Naive thymus-derived CD4-positive, alpha-beta T cell (primary cell): ENCODE measurements at places on chromosomes 11 and 22. TPM values are rescaled to one million over a fixed set of nuclear protein-coding genes. Genes with fewer than 3 reads are reported as not detected.

DNA sequence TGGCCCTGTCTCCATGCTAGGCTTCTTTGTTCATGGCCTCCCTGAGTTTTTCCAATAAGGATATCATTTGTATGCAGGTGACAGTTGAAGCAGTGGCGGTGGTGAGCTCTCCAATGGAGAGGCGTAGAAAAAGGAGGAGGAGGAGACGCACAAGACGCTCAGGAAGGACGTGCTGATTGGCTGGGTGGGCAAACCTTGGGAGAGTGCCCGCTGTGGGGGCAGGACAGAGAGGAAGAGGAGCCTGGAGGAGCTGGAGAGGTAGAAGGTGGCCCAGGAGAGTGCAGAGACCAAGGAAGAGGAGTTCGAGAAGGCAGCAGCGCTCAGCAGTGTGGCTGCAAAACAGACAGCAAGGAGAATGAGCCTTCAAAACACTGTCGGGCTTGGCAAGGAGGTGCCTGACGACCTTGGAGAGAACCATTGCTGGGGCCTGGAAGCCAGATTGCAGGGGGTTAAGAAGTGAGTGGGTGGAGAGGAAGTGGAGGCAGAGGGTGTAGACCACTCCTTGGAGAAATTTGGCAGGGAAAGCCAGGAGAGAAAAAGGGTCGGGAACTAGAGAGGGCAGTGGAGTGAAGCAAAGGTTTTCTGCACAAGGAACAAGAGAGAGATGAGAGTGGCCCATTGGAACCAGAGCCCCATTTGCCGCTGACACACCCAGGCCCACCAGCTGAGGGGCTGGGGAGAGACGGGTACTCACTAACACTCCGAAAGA is 7.5 kb downstream of the CLCF1 start:
- no peaks in the 10 kb centered on the region for H3K36me3 ChIP-seq
- H3K27me3 ChIP-seq, result no peaks in the 10 kb centered on the region
- no peak overlapping the region for H3K4me3 ChIP-seq
- peaks cover 42% of the 10 kb centered on the region for H3K4me1 ChIP-seq

GRCh38 chr11:17744151-17744940 is 9.8 kb downstream of the KCNC1 start:
- H3K4me3 ChIP-seq, result no peak overlapping the region
- no peaks in the 10 kb centered on the region for H3K27me3 ChIP-seq
- H3K36me3 ChIP-seq, result no peaks in the 10 kb centered on the region
- no peaks in the 10 kb centered on the region for H3K4me1 ChIP-seq
- no peak overlapping the region for H3K27ac ChIP-seq
- no peak for DNase-seq

DNA sequence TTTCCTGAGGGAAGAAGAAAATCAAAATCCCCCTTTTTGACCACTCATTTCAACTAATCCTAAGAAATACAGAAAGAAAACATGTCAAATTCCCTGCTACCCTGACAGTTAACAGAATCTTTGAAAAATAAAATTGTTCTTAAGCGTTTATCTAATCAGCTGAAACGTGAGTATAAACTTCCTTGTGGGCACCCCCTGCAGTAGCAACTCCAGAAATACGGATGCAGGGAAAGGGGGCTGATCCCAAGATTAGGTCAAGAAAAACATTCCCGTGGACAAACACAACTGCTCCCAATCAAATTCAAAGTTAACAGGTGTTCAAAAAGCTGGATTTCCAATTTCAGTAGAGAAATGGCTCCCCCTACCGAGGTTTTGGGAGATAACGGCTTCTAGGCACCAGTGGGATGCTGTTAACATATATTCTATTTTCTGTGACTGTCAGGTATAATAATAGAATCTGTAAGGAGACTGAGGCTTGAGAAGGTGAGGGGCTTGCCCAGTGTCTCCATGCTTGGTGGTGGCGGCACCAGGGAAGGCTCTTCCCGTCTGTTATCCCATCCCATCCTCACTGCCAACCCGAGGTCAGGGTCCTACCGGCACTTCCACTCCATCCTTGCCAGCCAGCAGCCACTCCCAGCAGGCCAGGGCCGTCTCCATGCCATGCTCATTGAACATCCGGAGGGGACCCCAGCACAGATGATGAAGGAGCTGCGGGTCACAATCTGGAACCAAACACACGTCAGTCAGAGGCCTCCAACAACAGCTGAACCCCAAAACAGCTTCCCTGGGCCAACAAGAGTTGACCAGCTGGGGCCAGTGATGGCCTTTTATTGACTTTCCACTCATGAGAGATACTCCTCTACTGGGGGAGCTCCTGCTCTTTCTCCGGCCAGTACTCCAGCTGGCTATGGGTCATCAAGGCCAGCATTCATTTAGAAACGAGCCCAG is 32.0 kb upstream of the SERPIND1 start:
- H3K27me3 ChIP-seq, result no peaks in the 10 kb centered on the region
- no peak overlapping the region for H3K4me3 ChIP-seq

DNA sequence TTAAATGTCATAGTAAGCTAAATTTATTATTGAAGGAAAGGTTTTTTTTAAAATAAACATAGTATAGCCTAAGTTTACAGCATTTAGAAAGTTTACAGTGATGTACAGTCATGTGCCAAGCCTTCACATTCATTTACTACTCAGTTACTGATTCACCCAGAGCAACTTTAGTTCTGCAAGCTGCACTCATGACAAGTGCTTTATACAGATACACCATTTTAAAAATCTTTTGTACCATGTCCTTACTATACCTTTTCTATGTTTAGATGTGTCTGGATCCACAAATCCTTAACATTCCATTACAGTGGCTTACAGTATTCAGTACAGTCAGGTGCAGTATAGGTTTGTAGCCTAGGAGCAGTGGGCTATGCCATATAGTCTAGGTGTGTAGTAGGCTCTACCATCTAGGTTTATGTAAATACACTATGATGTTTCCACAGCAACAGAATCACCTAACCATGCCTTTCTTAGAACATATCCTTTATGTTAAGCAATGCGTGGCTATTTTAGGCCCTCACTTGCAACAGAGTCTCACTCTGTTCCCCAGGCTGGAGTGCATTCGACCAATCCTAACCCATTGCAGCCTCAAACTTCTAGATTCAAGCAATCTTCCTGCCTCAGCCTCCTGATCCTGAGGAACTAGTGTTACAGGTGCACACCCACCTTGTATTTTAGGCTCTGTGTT is 79.5 kb upstream of the SLC25A18 start:
- H3K4me1 ChIP-seq, result no peaks in the 10 kb centered on the region
- H3K36me3 ChIP-seq, result no peaks in the 10 kb centered on the region
- H3K4me3 ChIP-seq, result no peak overlapping the region
- no peaks in the 10 kb centered on the region for H3K27me3 ChIP-seq
- H3K27ac ChIP-seq, result no peak overlapping the region

GRCh38 chr11:47372422-47372821 is 5.9 kb downstream of the SPI1 start:
- H3K4me3 ChIP-seq, result no peak overlapping the region
- no peaks in the 10 kb centered on the region for H3K36me3 ChIP-seq
- no peak for DNase-seq
- H3K27me3 ChIP-seq, result no peaks in the 10 kb centered on the region

GRCh38 chr11:65384301-65384889 is 1.9 kb upstream of the SLC25A45 start:
- peaks cover 63% of the 10 kb centered on the region for H3K4me1 ChIP-seq
- no peaks in the 10 kb centered on the region for H3K27me3 ChIP-seq
- H3K27ac ChIP-seq, result peak overlapping the region; percentile 82

- DNase-seq, result no peak
- H3K4me1 ChIP-seq, result no peaks in the 10 kb centered on the region
- H3K36me3 ChIP-seq, result no peaks in the 10 kb centered on the region
Measured at GRCh38 chr11:19506816-19507486, 205.7 kb upstream of the NAV2 start.

DNA sequence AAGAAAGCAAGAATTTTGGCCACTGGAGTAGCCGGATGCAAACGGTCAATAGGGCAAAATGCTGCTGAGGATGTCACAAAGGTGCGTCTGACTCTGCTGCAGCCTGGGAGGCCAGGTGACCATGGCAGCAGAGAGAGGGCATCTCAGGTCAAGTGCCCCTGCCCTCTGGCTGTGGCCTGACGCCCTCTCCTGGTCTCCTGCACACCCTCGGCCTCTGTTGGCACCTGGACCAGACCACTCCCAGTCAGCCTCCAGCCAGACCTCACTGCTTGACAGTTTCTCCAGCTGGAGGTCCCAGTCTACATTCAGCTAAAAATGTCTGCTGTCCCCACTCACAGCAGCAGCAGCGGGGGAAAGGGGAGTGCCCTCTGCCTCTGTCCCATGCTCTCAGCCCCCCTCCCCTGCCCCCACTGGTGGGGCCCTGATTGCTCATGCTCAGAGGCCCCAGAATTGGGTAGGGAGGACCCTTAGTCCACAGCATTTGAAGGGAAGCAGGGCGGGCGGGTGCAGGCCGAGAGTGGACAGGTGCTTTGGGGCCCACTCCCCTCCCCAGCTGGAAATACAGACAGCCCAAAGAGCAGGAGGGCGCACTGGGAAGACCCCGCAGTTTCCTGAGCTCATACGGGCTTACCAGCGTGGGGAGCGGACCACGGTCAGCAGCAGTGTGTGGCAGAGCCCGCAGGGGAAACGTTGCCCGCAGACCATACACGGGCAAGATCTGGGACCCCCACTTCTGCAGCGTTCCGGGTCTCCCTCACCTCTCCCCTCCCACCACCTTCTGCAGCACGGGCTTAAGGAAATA is 1.6 kb upstream of the BRSK2 start:
- H3K27me3 ChIP-seq, result no peaks in the 10 kb centered on the region
- DNase-seq, result no peak
- no peak overlapping the region for H3K27ac ChIP-seq
- peaks cover 7% of the 10 kb centered on the region for H3K4me1 ChIP-seq
- peak overlapping the region; percentile 64 for H3K4me3 ChIP-seq
- no peaks in the 10 kb centered on the region for H3K36me3 ChIP-seq

DNA sequence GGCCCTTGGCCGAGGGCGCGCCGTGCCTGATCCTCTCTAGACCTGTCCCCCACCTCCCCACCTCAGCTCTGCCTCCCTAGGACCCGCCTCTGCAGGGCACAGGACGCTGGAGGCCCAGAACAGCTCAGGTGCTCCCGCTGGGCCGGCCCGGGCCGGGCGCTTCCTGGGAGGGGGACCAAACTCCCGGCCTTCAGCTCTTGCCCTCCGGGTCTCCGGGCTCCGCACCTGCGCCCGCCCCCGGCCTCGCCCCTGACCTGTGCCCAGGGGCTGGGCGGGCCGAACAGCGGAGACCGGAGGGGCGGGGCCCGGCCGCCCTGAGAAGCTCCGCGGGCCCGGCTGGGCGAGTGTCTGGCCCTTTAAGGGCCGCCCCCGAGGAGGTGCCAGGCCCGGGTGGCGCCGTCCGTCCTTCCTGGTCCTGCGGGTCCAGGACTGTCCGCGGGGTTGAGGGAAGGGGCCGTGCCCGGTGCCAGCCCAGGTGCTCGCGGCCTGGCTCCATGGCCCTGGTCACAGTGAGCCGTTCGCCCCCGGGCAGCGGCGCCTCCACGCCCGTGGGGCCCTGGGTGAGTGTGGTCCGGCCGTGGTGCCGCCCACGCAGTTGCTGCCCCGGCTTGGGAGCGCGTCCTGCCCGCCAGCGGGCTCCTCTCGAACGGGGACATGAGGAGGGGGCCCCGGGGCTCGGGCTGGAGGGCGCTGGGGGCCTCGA is at the start of gene SSH3:
Gene SSH3 (plus strand): TSS at position 399 of the 703 bp plus-strand sequence. CDS start 96 bp downstream, at position 495.
- peaks cover 6% of the 10 kb centered on the region for H3K4me1 ChIP-seq
- peak; percentile 21 for DNase-seq
- H3K4me3 ChIP-seq, result peak within 1 kb of the TSS; percentile 61
- H3K36me3 ChIP-seq, result peaks cover 36% of the 10 kb centered on the region
- H3K27ac ChIP-seq, result peak within 1 kb of the TSS; percentile 76

DNA sequence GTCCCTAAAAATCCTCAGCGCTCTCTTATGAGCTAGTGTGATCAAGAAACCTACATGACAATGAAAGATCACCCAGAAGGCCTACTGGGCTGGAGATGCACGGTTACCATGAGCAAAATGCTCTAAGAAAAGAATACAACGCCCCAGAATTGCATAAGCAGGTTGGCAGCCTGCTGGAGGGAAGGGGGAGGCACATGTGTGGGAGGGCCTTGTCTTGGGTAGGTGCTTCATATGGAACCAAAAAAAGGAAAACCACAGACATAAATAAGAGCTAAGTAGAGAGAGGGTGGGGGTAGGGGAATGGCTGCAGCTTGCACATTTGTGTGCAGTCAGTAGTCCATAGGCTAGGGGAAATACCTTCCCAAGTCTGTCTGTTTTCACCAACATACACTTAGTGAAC is 2.8 kb downstream of the SIAE start:
- H3K4me3 ChIP-seq, result no peak overlapping the region
- no peak for DNase-seq
- no peaks in the 10 kb centered on the region for H3K36me3 ChIP-seq
- H3K27me3 ChIP-seq, result no peaks in the 10 kb centered on the region
- H3K4me1 ChIP-seq, result peaks cover 14% of the 10 kb centered on the region

DNA sequence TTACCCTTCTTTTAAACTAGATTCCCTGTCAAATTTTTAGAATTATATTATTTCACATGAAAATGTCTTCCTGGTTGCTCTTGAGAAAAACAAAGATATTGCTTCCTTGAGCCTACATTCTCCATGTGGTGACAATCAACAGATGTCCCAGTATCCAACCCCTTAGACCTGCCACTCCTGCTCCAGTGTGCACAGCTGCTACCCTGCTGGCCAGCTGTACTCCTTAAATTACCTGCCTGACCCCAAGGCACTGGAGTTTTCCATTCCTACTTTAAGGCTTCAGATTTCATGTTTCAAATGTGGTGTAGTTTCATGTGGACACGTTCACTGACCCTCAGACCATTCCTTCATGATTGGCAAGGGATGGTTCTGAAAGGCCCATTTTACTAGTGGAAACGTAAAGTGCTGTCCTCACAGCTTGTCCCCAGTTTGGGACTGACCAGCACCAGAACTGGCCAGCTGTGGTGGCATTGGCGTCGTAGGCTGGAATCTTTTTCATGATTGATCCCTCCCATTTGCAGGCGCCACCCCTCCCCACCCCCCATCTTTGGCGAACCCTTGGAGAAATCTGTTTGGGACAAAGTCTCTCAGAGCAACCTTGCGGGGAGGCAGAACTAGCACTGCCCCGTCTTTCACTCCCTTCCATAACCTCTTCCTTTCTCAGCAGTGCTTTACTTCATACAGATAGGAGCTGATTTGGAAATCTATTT is 123.5 kb downstream of the DBX1 start:
- H3K4me3 ChIP-seq, result no peak overlapping the region
- H3K36me3 ChIP-seq, result no peaks in the 10 kb centered on the region
- no peak for DNase-seq
- no peaks in the 10 kb centered on the region for H3K27me3 ChIP-seq
- H3K4me1 ChIP-seq, result no peaks in the 10 kb centered on the region

- no peak overlapping the region for H3K27ac ChIP-seq
- no peak overlapping the region for H3K4me3 ChIP-seq
- H3K27me3 ChIP-seq, result no peaks in the 10 kb centered on the region
- no peak for DNase-seq
- no peaks in the 10 kb centered on the region for H3K36me3 ChIP-seq
Measured at GRCh38 chr11:122140500-122140899, 24.5 kb upstream of the BLID start.

DNA sequence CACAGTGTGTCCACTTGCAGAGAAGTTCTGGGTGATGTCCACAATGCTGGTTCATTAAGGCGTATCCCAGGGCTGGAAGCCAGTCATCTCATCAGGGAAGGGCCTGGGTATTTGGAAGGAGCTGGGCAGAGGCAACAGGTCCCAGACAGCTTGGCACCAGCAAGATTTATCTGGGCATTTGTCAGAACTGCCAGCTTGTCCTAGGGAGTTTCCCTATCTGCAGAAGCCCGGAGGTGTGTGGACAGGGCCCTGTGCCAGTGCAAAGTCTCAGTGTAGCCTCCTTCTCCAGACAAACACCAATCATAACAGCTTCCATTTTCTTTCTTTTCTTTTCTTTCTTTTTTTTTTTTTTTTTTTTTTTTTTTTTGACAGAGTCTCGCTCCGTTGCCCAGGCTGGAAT is 125.3 kb upstream of the TIMP3 start:
- no peaks in the 10 kb centered on the region for H3K4me1 ChIP-seq
- H3K27ac ChIP-seq, result no peak overlapping the region

Gene CCDC73
- total RNA-seq, result not detected

Gene HTR3A
- total RNA-seq, result not detected

Gene ATG2A
- 33.5 TPM for total RNA-seq

Gene MMP13
- not detected in 2 replicates for total RNA-seq

Gene ACRV1
- total RNA-seq, result not detected
